ENCODE measurements at places on chromosomes 13 and 19.

GRCh38 chr19:16381756-16382401, 57.3 kb downstream of the KLF2 start:
- no peak for DNase-seq

- no peak for DNase-seq
Observed at GRCh38 chr19:51016798-51017683, 2.5 kb downstream of the KLK10 start.

DNA sequence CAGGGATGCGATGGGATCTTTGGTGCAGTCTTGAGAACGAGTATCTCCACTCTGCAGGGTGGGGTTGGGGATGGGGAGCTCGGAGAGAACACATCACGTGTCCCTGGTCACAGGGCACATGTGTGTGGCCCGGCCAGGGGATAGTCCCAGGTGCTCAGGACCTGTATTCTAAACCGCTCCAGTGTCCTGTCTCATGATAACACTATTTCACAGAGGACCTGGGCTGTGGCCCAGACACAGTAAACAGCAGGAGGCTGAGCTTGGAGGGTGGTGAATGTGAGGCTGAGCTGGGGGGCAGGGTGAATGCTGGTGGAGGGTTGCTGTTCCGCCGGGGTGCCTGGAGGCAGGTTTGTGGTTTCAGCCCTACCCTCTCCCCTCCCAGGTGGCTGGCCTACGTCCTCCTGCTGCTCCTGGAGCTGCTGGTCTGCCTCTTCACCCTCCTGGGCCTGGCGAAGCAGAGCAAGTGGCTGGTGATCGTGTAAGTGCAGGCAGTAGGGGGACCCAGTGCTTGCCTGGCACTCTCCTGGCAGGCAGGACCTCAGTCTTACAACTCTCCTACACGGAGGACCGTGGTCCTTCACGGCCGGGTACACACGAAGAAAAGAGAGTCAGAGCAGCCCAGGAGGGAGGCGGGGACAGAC, 11.1 kb downstream of the TTYH1 start:
- DNase-seq, result no peak

- DNase-seq, result no peak
Observed at GRCh38 chr19:52535771-52536447, 8.4 kb downstream of the ZNF808 start.

GRCh38 chr19:45162608-45163143, 1.9 kb upstream of the NKPD1 start:
- no peak for DNase-seq

GRCh38 chr13:86878781-86879180, 792.4 kb upstream of the SLITRK5 start:
- DNase-seq, result no peak

DNA sequence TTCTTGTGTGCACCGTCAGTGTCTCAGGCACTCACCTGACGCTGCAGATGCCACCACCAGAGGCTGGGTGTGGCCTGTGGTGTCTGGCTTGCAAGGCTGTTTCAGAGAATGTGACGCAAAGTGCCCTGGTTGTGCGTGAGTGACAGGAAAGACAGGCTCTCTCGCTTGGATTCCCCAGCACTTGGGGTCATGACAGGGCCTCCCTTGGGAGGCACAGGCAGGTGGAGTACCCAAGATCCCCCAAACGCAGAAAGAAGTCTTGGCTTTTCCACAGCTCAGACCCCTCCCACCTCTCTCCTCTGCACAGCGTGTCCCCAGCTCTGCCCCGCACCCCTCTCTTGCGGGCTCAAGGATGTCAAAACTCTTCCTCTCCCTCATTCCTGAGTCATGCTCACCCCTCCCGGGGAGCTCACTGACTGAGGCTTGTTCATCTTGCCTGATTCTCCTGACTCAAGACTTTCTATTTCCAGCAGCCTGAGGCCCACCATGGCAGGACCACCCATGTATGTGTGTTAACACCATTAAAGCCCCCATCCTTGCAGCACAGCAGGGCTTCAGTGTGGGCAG, 21.0 kb downstream of the DHX34 start:
- no peak for DNase-seq

- no peak for DNase-seq
Observed at GRCh38 chr13:85525411-85525810, 273.8 kb downstream of the SLITRK6 start.

GRCh38 chr19:39506944-39507714, 7.8 kb upstream of the SELENOV start:
- DNase-seq, result no peak

GRCh38 chr13:79190932-79191331, 215.1 kb downstream of the RBM26 start:
- DNase-seq, result no peak

DNA sequence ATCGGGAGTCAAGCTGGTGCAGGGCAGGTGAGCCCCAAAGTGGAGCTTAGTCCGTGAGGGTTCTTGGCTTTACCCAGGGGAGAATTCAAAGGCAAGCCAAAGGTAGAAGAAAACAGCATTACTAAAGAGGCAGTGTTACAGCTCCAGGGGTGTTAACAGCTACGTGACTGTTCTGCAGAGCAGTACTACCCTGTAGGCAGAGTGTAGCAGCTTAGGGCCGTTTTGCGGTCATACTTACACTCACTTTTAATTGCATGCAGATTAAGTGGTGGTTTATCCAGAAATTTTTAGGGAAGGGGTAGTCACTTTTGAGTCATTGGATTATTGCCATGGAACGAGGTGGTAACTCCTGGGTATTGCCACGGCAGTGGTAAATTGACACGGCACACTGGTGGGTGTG, 482.2 kb downstream of the SLITRK5 start:
- no peak for DNase-seq

GRCh38 chr13:102680842-102681740, 13.8 kb downstream of the METTL21C start:
- no peak for DNase-seq

DNA sequence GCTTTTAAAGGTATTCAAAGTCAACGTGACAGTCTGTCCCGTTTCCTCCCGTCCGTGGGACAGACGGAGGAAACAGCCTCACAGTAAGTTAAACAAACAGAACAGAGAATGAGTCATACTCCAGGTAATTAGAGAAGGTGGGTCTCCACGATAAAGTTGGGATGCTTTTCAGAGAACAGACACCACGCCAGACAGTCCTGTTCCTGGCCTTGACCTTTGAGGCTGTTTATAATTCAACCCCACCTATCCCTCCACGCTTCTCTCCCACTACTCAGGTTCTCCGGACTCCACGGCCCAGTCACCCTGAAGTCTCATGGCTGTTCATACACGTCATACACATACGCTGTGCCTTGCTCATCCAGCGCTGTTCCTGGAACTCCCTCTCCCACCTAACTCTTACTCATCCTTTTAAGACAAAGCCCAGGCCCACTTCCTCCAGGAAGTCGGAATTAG, 42.5 kb downstream of the ARHGEF18 start:
- DNase-seq, result no peak

DNA sequence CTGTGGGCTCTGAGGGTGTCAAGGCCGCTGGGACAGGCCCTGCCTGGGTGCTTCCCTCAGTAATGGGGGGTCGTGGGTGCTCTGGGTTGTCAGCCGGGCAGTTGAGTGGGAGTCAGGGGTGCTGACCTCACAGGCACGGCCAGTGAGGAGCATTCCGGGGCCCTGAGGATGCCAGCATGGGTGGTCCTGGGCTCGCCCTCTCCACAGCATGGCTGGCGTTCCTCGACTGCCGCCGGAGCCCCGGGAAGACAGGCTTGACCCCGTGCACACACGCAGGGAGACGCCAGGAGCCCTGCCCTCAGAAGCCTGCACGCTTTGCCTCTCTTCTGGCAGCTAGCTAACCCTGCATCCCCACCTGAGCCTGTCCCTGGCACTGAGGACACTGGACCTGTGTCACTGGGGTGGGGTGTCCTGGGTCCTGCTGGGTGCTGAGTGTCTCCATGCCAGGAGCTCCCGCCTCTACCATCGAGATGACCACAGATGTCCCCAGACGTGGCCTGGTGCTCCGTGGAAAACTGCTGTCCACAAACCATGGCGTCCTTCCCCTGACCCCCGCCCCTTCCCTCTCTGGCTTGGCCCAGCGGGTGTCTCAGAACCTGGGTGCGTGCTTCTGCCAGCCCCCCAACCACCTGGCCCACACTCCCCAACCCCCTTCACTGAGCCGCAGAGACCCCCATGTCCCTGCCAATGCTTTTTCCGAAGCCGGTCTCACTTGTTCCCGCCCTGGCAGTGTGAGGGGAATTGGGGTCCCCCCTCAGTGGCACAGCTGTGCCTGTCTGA, 4.4 kb upstream of the NDUFS7 start:
- DNase-seq, result no peak

- DNase-seq, result no peak
Observed at GRCh38 chr13:44730851-44731250, 154.7 kb upstream of the TSC22D1 start.

GRCh38 chr19:2573916-2574315, 98.0 kb downstream of the GADD45B start:
- no peak for DNase-seq

DNA sequence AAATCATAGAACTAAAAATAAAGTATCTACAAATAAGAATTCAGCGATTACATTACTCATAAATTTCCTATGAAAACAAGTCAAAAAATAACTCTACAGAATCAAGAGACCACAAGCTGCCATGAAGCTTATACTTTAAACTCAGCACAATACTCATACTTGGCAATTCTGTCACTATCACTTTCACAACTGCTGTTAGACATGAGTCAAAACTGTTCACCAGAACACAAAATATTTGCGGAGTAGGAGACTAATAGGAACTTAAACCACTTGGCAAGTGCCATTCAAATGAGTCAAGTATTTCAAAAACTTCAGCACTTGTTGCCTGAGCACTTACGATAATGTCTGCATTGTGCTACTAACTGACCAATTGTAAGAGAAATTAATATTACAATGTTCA, 387.8 kb upstream of the GPC6 start:
- no peak for DNase-seq

DNA sequence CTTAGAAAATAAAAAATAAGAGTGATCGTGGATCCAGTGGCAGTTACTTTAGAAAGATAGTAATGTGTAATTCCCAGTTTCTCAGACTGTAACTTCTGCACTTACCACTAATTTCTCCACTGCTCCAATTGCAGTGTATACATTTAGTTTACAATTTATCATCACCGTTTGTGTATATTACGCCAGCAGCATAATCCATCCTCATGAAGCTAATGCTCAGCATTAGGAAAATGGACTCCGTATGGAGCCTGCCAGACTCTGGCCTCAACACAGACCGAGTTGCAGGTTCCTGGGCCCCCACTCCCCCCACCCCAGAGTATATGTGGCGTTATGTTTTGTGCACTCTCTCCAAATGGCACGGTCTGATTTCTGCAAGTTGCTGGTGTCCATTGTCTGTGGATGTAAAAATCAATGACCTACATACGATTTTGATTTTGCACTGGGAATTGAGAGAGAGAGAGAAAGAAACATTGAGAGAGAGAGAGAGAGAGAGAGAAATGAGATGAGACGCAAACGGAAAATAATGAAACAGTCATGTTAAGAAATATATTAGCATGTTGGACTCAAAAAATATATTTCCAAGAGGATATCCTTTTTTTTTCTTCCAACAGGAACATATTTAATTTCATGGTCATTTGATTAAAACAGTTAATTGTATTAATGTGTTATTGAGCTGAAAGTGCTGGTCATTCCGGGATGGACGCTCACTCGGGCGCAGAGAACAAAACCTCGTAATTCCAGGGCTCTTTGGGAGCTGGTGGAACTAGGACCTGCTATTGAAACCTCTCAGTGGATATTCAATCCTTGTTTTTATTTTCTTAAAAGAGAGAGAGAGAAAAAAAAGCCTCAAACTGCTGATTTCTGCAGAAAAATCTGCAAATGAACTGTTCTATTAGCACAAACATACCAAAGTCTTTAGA, 278.8 kb downstream of the TSHZ3 start:
- DNase-seq, result no peak

DNA sequence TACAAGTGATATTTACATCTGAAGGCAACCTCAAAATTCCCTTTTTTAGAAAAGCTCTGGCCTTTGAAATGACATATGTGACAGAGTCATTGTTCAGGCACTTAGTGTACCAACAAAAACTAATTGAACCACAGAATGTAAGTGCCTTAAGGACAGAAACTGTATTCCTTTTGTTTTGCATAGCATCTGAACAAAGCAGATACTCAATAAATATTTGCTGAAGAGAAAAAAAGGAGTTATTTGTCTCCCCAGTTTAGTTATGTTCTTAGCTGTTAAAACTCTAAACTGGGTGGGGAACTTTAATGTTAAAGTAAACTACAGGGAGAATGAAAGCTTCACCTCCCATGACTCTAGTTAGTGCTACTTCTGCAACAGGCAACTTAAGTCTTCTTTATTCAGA, 56.8 kb upstream of the KLF5 start:
- DNase-seq, result no peak

GRCh38 chr19:47094557-47095475, 18.8 kb downstream of the ZC3H4 start:
- peak; percentile 59 for DNase-seq

GRCh38 chr19:16000024-16000663, 51.3 kb downstream of the OR10H4 start:
- no peak for DNase-seq

GRCh38 chr13:114111577-114111976, 20.8 kb downstream of the RASA3 start:
- DNase-seq, result no peak

DNA sequence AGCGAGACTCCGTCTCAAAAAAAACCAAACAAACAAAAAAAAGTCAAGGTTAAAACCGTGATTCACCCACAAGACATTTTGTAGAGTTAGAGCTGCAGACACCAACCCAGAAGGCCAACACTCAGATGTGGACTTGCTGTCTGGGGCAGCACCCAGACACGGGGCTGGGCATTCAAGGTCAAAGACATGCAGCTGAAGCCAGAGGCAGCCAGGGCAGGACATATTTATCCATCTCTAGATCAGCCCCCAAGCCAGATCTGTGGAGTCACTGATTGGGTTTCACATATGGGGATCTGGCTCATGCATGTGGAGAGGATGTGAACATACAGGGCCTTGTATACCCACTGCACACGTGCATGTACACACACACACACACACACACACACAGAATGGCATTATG, 3.6 kb downstream of the KLK15 start:
- DNase-seq, result no peak

GRCh38 chr13:58302349-58302748, 670.8 kb downstream of the PCDH17 start:
- DNase-seq, result no peak

DNA sequence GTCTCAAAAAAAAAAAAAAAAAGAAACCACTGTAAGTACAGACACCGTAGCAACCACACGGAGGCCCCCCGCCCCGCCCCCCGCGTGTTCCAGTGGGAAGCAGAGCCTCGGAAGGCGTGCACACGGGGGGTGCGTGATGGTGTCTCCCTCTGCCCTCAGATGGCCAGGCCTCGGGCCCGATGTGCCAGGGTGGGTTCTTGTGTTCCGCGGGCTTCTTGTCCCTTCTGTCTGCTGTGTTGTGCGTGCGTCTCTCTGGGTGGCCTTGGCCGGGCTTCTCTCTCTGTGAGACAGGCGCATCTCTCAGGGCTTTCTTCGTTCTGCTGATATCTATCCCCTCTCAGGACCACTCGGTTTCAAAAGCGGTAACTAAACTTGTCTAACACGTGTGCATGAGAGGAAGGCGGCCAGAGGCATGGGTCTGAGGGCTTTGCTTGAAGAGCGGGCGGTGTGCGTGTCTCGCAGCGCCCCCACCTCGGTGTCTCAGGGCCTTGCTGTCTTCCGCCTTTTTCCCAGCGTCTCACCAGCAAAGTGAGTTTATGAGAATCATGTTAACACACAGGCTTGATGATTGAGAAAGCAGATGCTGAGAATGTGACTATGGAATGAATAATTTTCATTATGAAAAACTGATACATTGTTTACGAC, 12.6 kb downstream of the ATP11A start:
- no peak for DNase-seq

- no peak for DNase-seq
Observed at GRCh38 chr13:109330123-109330522, 456.3 kb downstream of the IRS2 start.

Measured in NK-92 treated with Interleukin-12 subunit alpha and Interleukin-12 subunit beta, amount 100 ng/mL, for 24 hours (cell line).